Activated naive CD8-positive, alpha-beta T cell treated with anti-CD3 and anti-CD28 coated beads, Interleukin-2, amount 10 ng/mL, durations not matched to agents 7 days and 5 days (primary cell): ENCODE measurements at places on chromosomes 7 and 10.

DNA sequence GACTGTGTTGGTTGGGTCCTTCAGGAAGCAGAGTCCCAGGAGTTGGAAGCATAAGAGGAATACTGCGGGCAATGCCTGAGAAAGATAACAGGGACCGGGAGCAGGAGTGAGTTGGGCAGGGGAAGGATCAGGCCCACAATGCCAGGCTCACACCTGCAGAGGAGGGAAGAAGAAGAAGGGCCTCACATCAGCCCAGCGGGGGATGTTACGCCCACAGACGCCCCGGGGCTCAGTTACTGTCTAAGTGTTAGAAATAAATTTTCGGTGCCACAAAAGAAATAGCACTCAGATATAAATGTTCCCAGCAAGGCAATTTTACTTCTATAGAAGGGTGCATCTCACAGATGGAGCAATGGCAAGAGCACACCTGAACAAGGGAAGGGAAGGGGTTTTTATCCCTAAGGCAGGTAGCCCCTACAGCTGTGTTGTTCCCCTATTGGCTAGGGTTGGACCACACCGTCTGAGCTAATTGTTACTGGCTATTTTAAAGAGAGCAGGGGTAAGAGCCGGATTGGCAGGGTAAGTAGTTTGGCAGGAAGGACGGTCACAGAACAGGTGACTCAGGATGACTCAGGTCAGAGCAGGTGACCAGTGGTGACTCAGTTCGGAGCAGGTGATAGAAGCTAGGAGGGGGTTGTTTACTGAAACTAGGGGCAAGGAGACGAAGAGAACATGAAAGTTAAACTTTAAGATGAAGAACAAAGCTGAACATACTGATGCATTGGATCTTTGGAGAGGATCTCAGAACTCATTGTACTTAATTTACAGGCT, at the start of gene NOS3:
NOS3 (plus strand) TSS at position 602 of the 771 bp plus-strand sequence. CDS start 2,787 bp downstream, outside the sequence.
- DNase-seq = no peak

DNA sequence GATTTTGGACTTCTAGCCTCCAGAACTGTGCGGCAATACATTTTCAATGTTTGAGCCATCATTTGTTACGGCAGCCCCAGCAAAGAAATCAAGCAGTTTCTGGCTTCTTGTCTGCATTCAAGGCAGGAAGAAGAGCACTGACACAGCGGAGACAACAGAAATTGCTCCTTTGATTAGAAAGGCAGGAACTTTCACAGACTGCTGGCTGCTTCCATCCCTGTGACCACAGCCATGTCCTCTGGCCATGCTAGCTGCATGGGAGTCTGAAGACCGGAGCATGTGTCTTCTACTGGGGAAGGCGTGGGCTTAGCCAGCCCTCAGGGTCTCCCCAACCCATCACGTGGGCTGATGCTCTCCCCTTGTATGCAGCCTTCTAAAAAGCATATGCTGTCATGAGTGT, 19.1 kb downstream of the C10orf71 start:
- no peak for DNase-seq

- DNase-seq = no peak
These were observed 1.3 kb downstream of the LSMEM1 start for GRCh38 chr7:112481833-112482670.

- no peak for DNase-seq
These were observed 570.6 kb downstream of the GRM8 start for GRCh38 chr7:126682176-126682575.

- no peak for DNase-seq
These were observed 57.6 kb downstream of the MALSU1 start for GRCh38 chr7:23356726-23357125.

GRCh38 chr10:24210501-24210900, 1.6 kb downstream of the KIAA1217 start:
- DNase-seq = no peak
